Islet precursor cell (in vitro differentiated cells): ENCODE measurements at places on chromosomes 6 and 20.

DNA sequence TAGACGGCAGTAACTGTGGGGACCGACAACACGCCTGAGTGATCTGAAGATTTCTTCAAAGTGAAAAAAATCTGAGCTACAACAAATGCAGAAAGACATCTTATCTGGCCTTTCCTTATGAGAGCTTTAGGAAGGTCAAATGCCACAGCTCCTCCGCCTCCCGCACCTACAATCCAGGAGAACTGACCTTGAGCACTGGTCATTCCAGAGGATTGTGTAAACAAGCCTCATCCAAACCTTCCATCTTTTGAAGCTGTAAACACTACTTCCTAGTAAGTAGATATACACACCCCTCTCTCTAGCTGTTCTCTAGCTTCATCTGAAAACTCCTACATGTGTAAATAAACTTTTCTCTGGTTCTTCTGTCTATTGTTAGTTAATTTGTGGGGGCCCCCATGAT, 76.9 kb downstream of the CD24 start:
- DNase-seq: no peak

- DNase-seq: no peak
These were observed 140.3 kb downstream of the ATXN1 start for GRCh38 chr6:16621002-16621401.

GRCh38 chr6:167020206-167020605, 21.0 kb downstream of the CEP43 start:
- no peak for DNase-seq

DNA sequence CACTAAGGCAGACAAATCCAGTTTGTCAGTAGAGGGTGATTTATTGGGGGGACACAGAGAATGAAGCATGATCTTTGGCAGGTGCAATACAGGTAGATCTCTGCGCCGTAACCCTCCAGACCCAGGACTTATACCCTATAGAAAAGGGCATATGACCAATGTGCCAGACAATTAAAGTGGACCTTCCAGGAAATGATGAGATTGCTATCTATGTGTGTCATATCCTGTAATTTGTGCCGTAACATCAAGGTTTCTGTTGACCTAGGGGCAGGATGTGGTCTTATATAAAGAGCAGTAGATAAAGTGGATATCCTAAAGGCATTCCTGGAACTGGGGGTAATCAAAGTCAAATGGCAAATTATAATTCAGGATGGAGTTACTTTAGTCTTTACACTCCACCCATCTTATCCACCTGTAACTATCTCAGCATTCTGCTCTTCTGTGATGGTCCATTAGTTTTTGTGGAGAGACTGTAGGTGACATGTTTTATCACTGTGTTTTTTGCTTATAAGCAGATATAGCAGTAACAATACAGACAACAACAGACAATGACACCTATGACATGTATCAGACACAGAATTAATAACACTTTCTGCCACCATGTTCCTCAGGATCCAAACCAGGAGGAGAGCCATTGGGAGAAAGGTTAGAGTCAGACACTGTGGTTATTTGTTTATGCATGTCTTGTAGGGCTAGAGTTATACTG, 43.1 kb upstream of the ZNF337 start:
- no peak for DNase-seq

- DNase-seq: no peak
These were observed 118.0 kb downstream of the OPRM1 start for GRCh38 chr6:154157082-154157481.

DNA sequence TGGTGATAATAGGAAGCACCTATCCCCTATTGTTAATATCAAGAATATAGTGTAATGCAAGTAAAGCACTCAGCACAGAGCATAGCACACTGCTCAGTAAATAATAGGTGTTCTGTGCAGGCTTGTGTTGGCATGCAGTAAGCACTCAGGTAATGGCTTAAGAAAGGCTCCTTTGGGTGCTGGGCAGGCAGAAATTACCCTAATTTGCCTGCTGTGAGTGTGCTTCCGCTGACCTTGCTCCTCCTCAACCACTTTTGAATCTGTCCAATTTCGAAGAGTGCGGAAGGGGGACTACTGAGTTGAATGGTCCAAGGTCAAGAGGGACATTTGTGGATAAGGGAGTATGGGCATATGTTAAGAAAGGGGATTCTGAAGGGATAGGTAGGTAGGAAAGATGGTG, 15.4 kb downstream of the SRSF3 start:
- no peak for DNase-seq
